ENCODE measurements at places on chromosomes 1 and 21.

GRCh38 chr1:31815752-31816500 lies at the start of gene SPOCD1:
TSS of gene SPOCD1 (minus strand) at chr1:31816022. CDS start at chr1:31815333, 689 bp downstream.
- peak; percentile 90 for DNase-seq

GRCh38 chr1:113652771-113653170 lies 106.5 kb downstream of the PHTF1 start:
- no peak for DNase-seq

GRCh38 chr21:29418813-29419212 lies 120.1 kb downstream of the BACH1 start:
- DNase-seq, result no peak

DNA sequence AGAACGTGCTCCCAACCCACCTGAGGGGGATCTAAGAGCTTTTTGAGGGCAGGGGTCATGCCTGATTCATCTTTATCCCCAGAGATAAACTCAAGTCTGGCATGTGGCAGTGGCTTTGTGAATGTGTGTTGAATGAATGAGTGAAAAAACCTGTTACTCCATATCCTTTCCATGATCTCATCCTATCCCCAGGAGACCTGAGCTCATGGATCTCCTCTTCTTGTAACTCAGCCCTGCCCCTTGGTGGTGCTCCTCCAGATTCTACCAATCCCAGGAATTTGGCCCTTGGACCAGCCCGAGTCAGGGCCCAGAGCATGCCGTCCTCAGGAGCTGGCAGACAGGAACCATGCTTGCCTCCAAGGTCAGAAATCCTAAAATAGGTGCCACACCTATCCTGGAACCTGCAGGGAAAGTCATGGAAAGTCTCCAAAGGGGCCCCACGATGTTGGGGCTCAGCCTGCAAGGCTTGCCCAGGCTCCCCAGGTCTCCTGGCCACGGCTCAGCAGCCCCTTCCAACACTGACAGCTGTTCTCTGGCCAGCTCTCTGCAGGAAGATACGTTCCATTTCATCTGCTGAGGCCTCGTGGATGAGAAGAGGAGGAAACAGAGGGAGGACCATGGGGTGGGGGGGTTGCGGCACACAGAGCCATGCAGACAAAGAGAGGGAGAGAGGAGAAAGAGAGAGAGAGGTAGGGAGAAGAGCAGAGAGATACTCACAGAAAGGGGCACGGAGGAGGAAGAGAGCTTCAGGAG lies 214.6 kb downstream of the TRABD2B start:
- DNase-seq, result no peak

DNA sequence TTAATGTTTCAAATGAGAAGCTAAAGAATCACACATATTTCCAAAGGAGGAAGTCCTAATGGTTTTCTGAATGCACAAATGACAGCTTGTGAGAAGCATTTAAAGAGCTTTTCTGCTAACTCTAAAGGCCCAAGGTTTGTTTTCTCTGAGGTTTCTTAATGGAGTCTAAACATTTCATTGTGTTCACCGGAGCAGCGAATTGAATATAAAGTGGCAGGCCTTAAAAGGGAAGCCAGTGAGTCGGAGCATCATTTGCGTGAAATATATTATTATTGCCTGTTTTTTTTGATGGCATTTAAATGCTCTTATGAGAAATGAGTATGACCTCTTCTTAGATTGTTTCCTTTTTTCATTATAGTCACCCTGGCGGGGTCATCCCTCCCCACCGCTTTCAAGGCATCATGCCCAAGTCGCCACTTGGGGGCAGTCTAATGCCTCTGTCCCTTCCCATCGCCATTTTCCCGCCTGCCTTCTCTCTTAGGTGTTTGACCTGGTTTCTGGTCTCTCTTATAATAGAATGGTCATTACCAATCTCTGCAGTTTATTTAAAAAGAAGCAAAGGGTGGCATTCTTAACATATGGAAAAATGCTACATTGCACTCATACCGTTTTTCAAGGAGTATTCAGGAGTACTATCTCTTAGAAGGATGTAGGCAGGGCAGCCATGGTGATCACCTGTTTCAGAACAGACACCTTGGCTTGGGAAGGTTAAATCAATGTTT lies 25.3 kb upstream of the OVAAL start:
- DNase-seq, result peak; percentile 65

GRCh38 chr1:205811660-205812059 lies 1.3 kb downstream of the SLC41A1 start:
- DNase-seq, result no peak

GRCh38 chr1:161115132-161115711 lies 2.6 kb downstream of the PFDN2 start:
- peak; percentile 51 for DNase-seq

- no peak for DNase-seq
Measured at GRCh38 chr21:36075171-36075570, 5.3 kb downstream of the CBR1 start.

DNA sequence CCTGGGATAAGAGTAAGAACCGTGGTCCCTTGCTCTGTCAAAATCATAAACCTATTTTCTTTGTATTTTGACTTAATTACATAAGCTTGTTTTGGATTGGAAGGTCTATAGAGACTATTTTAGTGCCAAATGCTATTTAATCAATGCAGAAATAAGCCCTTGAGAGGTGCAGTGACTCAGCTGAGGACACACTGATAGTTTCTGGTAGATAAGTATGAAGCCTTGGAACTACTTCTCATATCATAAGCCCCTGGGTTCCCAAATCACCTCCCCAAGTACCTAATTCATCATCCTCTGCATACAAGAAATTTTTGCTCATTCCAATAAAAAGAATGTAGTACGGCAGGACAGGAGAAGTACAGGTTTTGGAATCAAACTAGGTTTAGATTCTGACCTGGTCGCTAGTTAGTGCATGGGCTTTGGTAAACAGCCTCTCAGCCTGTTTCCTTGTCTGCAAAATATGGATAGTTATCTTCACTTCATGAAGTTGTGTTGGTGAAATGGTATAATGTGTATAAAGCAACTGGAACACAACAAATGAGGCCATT lies 3.3 kb upstream of the CD55 start:
- no peak for DNase-seq

DNA sequence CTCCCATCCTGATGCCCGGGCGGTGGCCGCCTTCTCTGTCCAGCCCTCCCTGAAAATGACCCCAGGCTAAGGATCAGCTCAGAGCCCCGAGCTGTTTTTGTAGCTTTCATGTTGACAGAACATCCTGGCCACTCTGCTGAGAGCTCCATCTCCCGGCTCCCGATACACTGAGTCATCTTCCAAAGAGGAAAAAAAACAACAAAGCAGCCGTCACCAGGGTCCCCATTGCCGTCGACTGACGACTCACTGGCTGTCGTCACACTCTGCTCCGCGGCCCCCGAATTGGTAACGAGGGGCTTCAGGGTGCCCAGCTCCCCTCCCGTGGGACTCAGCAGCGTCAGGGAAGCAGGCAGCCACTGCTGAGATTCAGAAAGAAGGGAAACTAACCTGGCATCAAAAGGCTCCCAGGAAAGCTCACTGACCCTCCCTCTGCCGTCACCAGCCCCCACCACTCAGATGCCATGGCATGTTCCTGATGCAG lies 67.2 kb downstream of the CD46 start:
- DNase-seq, result no peak

- no peak for DNase-seq
Measured at GRCh38 chr1:244242446-244242845, 191.4 kb downstream of the ZBTB18 start.

DNA sequence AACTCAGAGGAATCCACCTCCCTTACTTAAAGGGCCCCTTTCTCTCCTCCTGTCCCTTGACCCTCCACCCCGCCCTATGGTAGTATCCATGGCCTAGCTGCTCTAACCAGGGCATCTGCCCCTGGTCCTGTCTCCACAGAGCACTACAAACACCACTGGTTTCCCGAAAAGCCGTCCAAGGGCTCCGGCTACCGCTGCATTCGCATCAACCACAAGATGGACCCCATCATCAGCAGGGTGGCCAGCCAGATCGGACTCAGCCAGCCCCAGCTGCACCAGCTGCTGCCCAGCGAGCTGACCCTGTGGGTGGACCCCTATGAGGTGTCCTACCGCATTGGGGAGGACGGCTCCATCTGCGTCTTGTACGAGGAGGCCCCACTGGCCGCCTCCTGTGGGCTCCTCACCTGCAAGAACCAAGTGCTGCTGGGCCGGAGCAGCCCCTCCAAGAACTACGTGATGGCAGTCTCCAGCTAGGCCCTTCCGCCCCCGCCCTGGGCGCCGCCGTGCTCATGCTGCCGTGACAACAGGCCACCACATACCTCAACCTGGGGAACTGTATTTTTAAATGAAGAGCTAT lies 1.7 kb downstream of the BTG2 start:
- DNase-seq, result no peak

Data from stimulated activated CD4-positive, alpha-beta T cell treated with anti-CD3 and anti-CD28 coated beads, Interleukin-15, amount 100 ng/mL, for 48 hours (primary cell).